ENCODE measurements at places on chromosomes 5 and 9. TPM values are rescaled to one million over a fixed set of nuclear protein-coding genes. Genes with fewer than 3 reads are reported as not detected.

MEF2C gene
- polyA plus RNA-seq = 640 TPM

CMYA5 gene
- 145 TPM for polyA plus RNA-seq

PRUNE2 gene
- 11.7 TPM for polyA plus RNA-seq

FOXD1 gene
- polyA plus RNA-seq = 1.8 TPM

RETREG1 gene
- polyA plus RNA-seq = 62.7 TPM

NTRK2 gene
- 26.4 TPM for polyA plus RNA-seq

LHX3 gene
- not detected for polyA plus RNA-seq

PITX1 gene
- polyA plus RNA-seq = 12.3 TPM

IFNA13 gene
- polyA plus RNA-seq = not detected

KCNV2 gene
- polyA plus RNA-seq = 0.13 TPM

C5 gene
- polyA plus RNA-seq = 7.4 TPM

RNF183 gene
- polyA plus RNA-seq = 0.13 TPM

RNF20 gene
- polyA plus RNA-seq = 45.1 TPM

GABRA1 gene
- polyA plus RNA-seq = not detected
